B cell (primary cell): ENCODE measurements at places on chromosomes 3 and 15. TPM values are rescaled to one million over a fixed set of nuclear protein-coding genes. Genes with fewer than 3 reads are reported as not detected.

The MOBP gene
- total RNA-seq = not detected in 2 replicates

GRCh38 chr3:53236112-53236841 lies 19.5 kb downstream of the TKT start:
- H3K36me3 ChIP-seq = no peaks in the 10 kb centered on the region
- no peak overlapping the region for H3K4me3 ChIP-seq
- H3K27ac ChIP-seq = no peak overlapping the region
- no peaks in the 10 kb centered on the region for H3K27me3 ChIP-seq
- no peaks in the 10 kb centered on the region for H3K4me1 ChIP-seq
- no peak for DNase-seq

The PPM1L gene
- total RNA-seq = 11.4 and 12.0 TPM in 2 replicates

- H3K4me3 ChIP-seq = no peak overlapping the region
- H3K27me3 ChIP-seq = no peaks in the 10 kb centered on the region
- no peak for DNase-seq
- no peaks in the 10 kb centered on the region for H3K36me3 ChIP-seq
Measured at GRCh38 chr15:57663262-57663661, 43.3 kb upstream of the POLR2M start.

The C3orf52 gene
- 2.7 and 3.9 TPM in 2 replicates for total RNA-seq

The IQCF5 gene
- total RNA-seq = not detected in 2 replicates

- H3K27ac ChIP-seq = no peak overlapping the region
- no peaks in the 10 kb centered on the region for H3K4me1 ChIP-seq
- no peak for DNase-seq
Measured at GRCh38 chr3:36302626-36303025, 77.7 kb upstream of the STAC start.
